ENCODE measurements at places on chromosomes 16 and 17.

DNA sequence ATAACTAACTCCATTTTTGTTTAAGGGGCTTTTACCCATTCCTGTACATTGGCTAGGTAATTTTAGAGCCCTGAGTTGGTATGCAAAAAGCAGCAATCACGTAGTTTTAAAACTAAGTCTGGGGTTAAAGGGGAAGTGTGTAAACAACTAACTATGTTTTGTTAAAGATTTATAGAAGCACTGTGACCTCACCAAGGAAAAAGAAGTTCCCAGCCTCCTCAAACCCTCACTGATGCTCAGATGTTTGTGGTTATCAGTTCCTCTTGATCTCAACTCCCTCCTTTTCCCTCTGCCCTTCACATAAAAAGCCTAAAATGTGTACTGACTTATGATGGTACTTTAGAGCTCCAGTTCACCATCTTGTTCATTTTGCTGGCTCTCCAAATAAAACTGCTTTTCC lies 119.9 kb upstream of the IRX6 start:
- no peak for DNase-seq

- no peak for DNase-seq
These were observed 631.3 kb upstream of the CA10 start for GRCh38 chr17:52789829-52790228.

GRCh38 chr17:58667934-58668597 lies 23.8 kb downstream of the TEX14 start:
- peak; percentile 34 for DNase-seq

GRCh38 chr17:10337136-10337535 lies 35.7 kb downstream of the MYH13 start:
- DNase-seq: no peak

GRCh38 chr16:57830890-57831484 lies 28.7 kb upstream of the KIFC3 start:
- DNase-seq: no peak

GRCh38 chr17:47315451-47316266 lies 8.1 kb upstream of the EFCAB13 start:
- DNase-seq: peak; percentile 86

- DNase-seq: no peak
These were observed 65.7 kb downstream of the MAP2K6 start for GRCh38 chr17:69480245-69480644.

DNA sequence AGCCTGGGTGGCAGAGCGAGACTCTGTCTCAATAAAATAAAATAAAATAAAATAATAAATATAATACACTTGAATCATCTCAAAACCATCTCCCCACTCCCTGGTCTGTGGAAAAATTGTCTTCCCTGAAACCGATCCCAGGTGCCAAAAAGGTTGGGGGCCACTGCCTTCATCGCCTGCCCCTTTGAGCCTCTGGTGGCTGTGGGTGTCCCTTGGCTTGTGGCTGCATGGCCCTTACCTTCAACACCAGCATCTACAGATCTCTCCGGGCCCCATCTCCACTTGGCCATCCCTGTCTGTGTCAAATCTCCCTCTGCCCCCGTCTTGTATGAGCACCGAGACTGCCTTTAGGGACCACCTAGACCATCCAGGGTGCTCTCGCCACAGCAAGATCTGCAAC lies 177.3 kb downstream of the SEC14L1 start:
- DNase-seq: no peak

- no peak for DNase-seq
These were observed 1.4 kb upstream of the TTLL6 start for GRCh38 chr17:48818361-48818841.

DNA sequence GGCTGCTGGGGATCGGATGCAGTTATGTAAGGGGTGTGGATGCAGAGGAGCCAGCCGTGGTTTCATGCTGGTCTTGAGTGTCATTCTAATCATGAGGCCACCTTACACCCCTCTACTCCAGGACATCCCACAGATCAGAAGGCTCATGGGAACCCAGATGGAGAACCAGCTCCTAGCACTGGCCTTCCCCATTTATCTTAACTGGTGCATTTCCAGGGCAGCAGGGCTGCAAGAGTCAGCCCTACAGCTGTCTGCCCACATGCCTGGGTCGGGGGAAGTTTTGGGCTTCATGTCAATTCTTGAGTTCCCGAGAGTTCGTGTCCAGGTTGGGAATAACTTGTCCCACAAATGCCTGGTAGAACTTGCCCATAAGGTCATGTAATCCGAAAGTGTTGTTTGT lies 29.1 kb downstream of the RPTOR start:
- DNase-seq: no peak

DNA sequence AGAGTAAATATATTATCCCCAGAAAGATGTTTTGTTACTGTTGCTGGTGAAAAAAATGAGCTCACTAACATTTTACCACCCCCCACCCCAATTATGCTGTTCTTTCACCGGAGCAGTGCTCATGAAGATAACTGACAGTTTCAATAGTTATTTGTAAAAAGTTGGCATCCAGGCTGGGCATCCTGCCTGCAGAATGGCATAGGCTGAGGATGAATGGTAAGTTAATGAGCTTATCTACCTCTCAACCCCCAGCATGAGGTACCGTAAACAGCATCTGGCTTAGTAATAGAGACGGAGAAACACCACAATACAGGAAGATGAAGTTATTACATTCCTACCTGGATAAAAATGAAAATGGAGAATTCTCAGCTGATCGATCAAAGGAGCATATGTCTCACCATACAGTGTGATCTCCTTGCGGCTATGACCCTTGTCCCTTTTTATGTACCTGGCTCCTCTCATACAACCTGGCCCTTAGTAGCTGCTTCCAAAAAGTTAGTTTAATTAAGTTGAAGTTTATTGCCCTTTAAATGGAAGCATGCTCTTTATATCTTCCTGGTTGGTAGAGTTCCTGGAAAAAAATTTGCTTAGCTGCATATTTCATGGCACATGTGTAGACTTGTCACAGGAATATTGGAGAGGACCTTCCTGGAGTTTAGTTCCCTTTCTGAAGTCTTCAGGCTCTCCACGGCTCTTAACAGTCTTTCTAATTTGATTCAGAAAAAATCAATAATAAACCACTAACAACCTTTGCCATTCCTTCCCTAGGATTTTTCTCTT lies 61.2 kb upstream of the MPHOSPH6 start:
- DNase-seq: no peak

DNA sequence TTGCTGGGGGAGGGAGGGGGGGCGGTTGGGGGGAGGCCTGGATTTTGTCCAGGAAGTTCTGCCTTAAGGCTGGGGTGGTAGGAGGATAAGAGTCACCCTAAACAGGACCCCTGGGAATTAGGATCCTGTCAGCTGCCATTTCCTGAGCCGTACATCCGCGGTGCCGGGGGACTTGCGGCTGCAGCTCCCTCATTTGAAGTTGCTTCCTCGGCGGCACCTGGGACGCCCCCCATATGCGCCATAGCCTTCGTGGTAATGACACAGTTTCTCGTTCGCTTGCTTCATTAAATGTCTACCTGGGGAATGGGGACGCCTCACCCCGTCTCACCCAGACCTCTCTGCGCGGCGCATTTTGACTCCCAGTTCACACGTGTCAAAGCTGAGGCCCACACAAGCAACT lies 55.1 kb upstream of the PABPN1L start:
- no peak for DNase-seq

GRCh38 chr17:9208381-9209105 lies 187.2 kb downstream of the NTN1 start:
- no peak for DNase-seq
